ENCODE measurements at places on chromosomes 6 and 20.

DNA sequence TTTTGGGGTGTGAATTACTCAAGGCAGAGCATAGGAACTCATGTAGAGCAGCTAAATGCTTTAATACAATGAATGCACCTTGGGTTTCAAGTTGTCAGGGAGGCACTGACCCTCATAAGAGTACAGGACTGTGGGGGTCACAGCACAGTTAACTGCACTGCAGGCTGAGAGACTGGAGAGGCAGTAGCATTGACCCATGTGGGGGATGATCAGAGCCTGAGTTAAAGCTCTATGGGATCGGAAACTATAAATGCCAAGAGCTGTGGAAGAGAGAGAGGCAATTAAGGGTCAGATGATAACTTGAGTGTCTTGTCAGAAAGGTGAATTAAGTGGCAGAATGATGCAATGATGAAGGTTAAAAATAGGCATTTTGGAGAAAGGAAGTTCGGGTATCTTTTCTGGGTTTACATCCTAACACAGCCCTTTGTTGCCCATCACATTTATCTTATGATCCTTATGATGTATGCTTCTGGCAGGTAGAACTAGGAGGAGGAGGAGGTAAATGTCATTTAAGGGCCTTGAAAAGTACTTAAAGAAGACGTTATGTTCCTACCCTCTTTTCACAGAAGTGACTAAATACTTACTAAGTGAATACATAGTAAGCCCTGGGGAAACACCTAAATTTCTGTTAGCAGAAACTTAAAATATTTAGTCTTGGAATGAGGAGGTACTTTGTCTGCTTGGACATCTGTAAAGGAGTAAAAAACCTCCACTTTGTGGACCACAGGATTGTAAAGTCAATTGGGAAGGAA, 24.2 kb downstream of the LRRC1 start:
- DNase-seq, result no peak

GRCh38 chr20:24619212-24619611, 149.8 kb downstream of the SYNDIG1 start:
- no peak for DNase-seq

GRCh38 chr6:6224933-6225486, 95.5 kb downstream of the F13A1 start:
- no peak for DNase-seq

GRCh38 chr6:148452876-148453275, 110.2 kb downstream of the SASH1 start:
- DNase-seq, result no peak

DNA sequence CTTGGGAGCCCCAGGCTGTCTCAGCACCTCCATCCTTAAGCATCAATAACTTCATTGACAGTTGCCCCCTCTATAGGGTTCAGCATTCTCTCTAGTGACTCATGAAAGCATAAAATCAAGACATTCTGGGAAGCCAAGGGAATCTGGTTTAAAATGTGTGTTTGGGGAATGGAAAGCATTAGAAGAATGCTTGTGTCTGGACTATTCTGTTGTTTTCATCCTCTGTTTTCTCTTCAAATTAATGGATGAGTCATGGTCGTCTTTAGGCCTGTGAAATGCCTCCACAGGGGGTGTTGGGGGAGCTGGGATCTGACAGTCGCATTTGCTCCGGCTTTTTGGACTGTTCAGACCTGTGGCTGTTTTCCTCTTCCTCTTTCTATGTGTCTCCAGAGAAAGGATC, 279.7 kb downstream of the CDC5L start:
- no peak for DNase-seq

DNA sequence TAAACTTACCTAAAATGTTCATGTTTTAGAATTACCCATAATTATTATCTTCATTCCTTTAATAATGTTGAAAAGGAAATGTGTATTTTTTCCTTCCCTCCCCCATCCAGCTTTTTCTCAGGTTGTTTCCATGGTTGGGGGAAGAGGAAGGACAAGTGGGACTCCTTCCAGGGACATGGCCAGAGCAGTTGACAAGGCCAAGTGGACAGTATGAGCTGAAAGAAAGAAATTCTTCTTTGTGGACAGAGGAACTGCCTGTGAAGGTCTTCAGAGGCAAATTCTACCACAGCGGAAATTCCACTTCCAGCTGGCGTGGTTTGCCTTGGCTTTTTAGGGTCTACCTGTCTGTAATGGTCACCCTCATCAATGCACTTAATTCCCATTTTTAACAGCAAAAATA, 33.8 kb downstream of the RIN2 start:
- DNase-seq, result no peak

GRCh38 chr20:37901654-37902503, 1.0 kb upstream of the VSTM2L start:
- peak; percentile 44 for DNase-seq

DNA sequence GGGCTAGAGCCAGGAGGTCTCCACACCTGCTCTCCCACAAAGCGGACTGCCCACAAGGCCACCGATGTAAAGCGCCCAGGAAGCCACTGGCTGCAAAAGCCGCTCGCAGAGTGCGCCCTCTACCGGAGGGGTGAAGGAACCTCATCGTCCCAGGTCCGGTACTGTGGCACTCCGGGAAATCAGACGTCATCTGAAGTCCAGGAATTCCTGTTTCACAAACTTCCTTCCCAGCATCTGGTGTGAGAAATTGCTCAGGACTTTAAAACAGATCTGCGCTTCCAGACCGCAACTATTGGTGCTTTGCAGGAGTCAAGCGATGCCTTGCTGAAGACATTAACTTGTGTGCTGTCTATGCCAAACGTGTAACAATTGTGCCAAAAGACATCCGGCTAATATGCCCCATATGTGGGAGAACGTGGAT, 115.1 kb upstream of the ARID1B start:
- DNase-seq, result no peak

DNA sequence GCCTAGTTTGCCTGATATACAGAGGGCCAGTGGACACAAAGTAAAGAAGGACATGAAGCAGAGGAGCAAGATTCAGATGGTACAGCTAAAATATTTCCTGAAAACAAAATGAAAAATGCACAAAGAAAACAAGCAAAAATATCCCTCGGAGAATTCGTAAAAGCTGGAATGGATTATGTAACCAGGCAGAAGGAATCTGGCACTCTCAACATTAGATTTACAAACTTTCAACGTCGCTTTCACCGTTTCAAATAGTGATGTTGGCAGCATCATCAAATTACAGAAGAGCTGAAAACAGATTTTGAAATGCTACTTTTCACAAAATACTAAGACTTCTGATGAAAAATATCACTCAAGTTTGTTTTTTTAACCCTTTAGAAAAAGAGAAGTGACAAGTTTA, 11.7 kb downstream of the SMLR1 start:
- no peak for DNase-seq

GRCh38 chr6:85580118-85580877, 13.4 kb downstream of the SNX14 start:
- no peak for DNase-seq

GRCh38 chr6:139355172-139355571, 19.3 kb downstream of the CITED2 start:
- DNase-seq, result no peak

DNA sequence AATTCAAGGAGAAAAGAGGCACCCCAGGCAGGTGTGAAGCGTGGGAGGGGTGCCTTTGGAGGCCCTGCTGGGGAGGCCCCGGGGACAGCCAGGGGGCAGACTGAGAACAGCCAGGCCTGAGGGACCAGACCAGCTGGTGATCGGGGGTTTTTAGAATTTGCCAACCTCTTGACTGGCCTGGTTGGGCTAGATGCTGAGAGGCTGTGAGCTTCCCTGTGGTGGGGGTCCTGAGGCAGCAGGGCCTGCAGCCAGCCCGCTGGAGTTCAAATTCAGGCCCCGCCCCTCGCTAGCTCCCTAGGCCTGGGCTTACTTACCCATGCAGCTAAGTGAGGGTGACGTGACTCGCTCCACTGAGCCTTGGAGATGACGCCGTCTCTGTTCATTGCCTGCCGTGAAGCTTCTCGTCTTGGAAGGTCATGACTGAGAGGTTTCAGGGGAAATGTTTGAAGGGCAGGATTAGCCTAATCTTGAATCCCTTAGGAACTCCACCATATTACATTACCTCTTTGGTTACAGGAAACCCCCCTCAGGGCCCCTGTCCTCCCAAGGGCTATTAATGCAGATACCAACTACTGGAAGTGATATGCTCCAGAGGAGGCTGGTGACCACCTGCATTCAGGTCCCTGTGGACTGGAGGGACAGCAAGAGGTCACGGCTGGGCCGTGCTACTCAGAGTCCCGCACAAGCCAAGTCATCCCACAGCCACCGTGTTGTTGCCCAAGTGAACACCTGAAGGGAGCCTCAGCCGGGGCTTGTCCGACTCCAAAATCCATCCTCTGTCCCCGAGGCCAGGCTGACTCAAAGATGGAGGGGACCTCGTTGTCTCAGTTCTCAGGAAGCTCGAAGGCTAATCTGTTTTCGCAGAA, 73.9 kb upstream of the DUSP22 start:
- DNase-seq, result no peak

DNA sequence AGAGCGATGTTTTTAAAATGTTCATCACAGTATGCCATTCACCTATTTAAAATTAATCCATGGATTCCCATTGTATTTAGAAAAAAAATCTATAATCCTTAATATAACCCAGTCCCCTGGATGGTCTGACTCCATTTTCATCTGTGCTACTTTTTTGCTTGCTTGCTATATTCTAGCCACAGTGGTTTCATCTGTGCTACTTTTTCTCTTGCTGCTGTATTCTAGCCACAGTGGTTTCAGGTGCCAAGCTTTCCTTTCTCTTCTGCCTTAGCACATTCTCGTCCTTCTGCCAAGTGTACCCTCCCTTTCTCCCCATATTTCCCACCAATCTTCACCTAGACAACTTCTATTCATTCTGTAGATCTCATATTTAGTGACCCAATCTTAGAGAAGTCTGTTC, 33.3 kb upstream of the SOX4 start:
- DNase-seq, result no peak

DNA sequence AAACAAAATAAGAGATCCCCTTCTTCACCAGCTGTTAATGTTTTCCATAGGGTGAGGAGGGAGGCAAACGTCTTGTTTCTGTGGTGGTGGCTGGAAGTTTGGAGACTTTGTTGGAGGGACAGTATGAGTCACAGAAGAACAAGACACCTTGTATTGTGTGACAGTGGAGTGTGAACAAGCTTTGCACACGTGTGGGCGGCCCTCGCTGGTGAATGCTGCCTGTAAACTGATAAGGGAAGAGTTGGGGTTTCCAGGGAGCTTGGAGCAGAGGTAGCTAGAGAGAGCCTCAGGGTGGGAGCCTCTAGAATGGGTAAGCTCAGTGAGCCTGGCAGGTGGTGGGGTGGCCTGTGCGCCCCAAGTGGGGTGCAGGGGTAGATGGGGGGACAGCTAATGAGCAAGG, 78.3 kb downstream of the ZDHHC14 start:
- DNase-seq, result no peak

GRCh38 chr20:10318291-10319024, 99.8 kb downstream of the SNAP25 start:
- no peak for DNase-seq

GRCh38 chr20:10672624-10673127, 1.1 kb downstream of the JAG1 start:
- peak; percentile 58 for DNase-seq

- no peak for DNase-seq
These were observed 65.7 kb downstream of the TFAP2B start for GRCh38 chr6:50884364-50884763.

- DNase-seq, result no peak
These were observed 211.3 kb downstream of the ZNF217 start for GRCh38 chr20:53382263-53382844.

DNA sequence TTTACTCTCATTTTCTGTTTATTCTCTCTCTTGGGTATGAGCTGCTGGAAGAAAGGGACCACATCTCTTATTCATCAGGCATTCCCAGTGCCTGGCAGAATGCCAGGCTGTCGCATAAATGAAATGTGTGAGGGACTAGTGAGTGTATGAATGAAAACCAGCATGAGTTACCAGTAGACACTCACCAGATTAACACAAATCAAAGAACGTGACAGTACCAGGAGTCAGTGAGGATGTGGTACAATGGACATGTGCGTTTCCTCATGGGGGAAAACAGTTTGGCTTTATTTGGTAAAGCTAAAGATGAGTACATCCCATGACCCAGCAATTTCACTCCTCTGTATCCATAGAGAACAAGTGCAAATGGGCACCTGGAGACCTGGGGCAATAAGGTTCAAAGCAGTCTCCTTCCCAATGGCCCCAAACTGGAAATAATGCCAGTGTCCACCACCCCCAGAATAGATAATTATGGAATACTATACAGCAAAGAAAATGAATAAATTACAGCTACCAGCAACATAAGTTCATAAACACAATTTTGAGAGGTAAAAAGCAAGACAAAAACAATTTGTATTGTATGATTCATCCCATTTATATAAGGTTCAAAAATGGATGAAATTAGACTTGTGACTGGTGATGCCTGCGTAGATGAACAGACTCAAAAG, 93.3 kb downstream of the CDH22 start:
- DNase-seq, result no peak

- DNase-seq, result no peak
These were observed 245.6 kb downstream of the HIVEP2 start for GRCh38 chr6:142699391-142699790.

DNA sequence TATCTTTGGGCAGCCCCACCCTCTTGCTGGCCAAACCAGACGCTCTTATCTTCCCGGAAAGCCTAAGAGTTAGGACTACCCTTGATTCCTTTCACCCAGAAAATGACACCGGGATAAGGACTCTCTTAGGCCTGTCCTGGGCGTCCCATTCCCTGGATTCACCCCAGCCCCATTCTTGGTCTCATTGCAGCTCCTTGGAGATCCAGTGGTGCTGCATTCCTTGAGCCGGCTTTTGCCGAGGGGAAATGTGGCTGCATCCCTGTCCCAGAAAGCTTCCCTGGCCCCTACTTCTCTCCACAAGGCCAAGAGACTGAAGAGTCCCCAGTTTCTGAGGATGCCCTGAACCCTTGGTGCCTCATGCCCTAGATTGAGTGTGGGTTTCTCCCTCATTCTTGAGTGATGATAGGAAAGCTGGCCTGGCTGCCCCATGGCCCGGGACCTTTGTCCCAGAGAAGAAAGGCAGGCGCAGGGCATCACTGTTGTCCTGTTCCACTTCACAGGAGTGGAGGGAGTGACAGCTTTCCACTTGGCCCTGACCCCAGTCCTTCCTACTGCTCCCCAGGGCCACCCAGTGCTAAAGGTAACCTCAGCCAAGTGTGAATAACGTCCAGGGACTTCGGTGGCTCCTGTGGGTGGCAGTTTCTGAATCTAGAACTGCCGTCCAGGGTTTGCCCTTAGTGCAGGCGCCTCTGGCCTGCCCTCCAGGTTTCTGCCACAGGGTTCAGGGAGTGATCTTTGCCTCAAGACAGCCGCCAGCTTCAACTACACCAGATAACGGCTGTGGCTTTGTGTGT, 42.7 kb upstream of the MYL9 start:
- no peak for DNase-seq

All from ovary (tissue), 10 donors.